ENCODE measurements at places on chromosomes 12 and 14.

- DNase-seq, result no peak
These were observed 39.6 kb downstream of the DNAH10 start for GRCh38 chr12:123801573-123802178.

GRCh38 chr14:28877923-28878322 is 111.3 kb downstream of the FOXG1 start:
- DNase-seq, result no peak

GRCh38 chr12:6364044-6364374 is 11.4 kb downstream of the SCNN1A start:
- DNase-seq, result no peak

GRCh38 chr14:32786886-32787285 is 151.8 kb upstream of the NPAS3 start:
- no peak for DNase-seq

DNA sequence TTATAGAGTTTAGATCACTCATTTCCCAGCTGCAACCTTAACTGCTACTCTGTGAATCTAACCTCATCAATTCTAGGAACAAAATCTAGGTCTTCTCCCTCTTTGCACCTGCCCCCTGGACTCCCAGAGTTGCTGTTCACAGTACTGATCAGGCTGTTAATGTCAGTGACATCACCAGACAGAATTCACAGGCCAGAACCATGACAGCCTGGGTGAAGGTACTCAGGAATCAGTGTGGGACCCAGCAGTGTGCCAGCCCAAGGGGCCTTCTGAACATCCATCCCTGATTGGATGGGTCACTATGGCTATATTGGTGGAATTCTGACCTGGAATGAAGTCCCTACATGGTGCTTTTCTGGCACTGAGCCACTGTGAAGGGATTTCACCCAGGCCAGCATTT is 72.8 kb downstream of the CLMN start:
- DNase-seq, result peak; percentile 24

GRCh38 chr12:89305373-89305772 is 46.9 kb downstream of the DUSP6 start:
- DNase-seq, result no peak

DNA sequence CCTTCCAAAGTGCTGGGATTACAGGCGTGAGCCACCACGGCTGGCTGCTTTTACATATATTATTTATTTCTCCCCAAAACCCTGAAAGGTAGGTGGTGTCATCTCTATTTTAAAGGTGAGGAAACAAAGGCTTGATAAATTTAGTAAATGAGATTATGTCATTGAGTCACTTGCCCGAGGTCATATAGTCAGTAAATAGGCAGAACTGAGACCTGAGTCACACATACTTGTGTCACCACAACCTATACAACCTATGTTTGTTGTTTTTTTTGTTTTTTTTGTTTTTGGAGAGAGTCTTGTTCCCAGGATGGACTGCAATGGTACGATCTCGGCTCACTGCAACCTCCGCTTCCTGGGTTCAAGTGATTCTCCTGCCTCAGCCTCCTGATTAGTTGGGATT is 12.8 kb downstream of the TSFM start:
- DNase-seq, result no peak

DNA sequence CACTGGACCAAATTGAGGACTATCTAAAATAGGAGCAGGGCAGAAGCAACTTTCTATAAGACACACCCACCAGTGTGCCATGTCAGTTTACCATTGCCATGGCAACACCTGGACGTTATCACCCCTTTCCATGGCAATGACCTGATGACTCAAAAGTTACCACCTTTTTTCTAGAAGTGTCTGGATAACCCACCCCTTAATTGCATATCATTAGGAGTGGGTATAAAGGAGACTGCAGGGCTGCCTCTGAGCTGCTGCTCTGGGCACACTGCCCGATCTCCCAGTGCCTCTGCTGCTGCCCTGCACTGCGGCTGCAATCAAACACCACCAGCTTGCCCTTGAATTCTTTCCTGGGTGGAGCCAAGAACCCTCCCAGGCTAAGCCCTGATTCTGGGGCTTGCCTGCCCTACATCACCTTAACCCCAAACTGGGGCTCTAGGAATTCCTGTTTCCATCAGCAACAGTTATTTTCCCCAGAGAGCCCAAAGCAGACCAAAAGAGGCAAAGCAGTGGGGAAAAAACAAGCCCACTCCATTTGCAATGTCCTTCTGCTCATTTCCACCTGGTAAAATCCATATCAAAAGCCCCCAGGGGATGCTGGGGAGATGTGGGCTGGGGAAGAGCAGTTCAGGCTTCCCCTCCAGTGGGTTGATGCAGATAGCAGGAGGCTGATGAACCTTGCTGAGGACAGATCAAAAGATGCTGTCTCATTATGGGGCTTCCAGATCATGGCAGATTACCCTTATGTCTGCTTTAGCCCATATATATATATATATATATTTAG is 129.5 kb upstream of the NCOR2 start:
- DNase-seq, result no peak

GRCh38 chr12:109467978-109468676 is 9.0 kb downstream of the KCTD10 start:
- DNase-seq, result no peak

GRCh38 chr14:22882529-22883172 is 371 bp upstream of the REM2 start:
- no peak for DNase-seq

DNA sequence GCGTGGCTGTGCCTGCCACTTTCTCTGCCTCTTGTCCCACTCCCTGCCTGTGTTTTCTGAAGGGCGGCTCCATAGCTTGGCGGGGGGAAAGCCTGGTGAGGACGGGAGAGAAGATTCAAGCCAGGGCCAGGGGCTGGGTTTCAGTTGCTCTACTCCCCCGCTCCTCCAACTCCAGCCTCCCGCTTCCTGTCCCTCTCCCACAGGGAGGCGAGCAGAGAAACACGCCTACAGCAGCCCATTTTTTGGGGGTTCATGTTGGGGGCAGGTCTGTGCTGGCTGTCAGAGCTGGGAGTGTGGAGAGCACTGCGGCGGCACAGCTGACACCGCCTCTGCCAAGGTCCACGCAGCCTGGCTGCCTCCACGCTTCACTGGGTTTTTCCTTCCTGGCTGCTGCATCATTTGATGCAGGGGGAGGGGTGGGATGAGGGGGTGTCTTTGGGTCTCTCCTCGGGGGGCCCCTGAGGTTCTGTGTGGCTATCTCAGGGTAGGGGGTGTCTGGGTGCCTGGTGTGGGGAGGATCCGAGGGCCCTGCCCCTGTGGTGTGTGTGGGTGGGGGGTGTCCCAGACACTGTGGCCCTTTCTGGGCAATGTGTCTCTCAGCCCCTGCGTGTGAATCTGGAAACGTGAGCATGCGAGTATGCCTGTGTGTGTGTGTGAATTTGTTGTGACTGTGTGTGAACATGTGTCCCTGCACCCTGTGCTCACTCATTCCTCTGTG is 10.7 kb upstream of the KRT80 start:
- DNase-seq, result no peak

GRCh38 chr12:54199034-54199433 is 10.2 kb upstream of the SMUG1 start:
- DNase-seq, result no peak

DNA sequence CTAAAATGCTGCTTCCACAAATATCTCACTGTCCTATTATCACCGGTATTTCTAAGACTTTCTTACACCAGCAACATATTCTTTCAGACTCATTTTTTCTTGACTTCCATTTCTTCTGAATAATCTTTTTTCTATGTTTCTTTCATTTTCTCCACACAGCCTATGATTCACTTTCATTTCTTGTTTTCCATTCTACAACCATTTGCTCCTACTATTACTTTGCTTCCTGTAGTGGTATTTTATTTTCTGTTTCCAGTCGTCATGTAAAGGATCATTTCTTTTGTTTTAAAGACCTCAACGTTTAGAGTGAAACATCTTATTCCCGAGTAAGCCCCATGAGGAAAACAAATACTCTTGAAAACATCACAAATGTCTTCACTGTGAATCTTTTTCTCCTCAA is 182.2 kb upstream of the MDGA2 start:
- DNase-seq, result no peak

GRCh38 chr12:96585977-96586376 is 96.6 kb downstream of the CFAP54 start:
- no peak for DNase-seq

- no peak for DNase-seq
These were observed 94.1 kb downstream of the ANO6 start for GRCh38 chr12:45309836-45310626.

GRCh38 chr12:56676851-56677580 is 11.1 kb downstream of the PTGES3 start:
- DNase-seq, result no peak
